ENCODE measurements at places on chromosomes 6 and 20. TPM values are rescaled to one million over a fixed set of nuclear protein-coding genes. Genes with fewer than 3 reads are reported as not detected.

Gene KIZ
- 41.4 TPM for polyA plus RNA-seq

- DNase-seq: no peak
These were observed 8.3 kb downstream of the FAM83D start for GRCh38 chr20:38934530-38934929.

GRCh38 chr6:71294121-71294523 is 5.5 kb downstream of the OGFRL1 start:
- no peak for DNase-seq

DNA sequence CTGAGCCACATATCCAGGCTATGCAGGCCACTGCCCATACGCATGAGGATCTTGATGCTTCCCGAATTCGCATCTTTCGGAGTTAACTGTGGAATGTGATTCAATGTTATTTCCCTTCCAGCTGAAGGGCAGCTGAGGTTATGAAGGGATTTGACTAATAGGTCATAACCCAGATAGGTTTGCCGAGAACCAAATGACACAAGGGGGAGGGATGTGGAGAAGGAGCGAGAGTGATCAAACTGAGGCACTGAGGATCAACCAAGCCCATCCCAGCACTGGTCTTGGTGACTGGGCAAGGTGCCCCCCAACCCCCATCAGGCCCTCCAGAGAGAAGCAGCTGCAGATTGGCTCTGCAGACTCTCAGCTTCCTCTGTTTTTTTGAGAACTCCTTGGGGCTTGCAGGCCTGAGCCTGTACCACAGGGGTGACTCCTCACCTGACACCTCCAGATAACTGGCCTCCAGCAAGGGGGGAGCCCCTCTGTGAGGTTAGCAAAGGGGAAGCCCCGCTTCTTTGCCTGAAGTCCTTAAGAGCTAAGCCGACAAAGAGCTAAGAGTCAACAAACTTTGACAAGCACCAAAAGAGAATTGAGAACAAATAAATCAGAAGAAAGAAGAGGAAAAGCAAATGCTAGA is 185.9 kb downstream of the PDE7B start:
- no peak for DNase-seq

- DNase-seq: no peak
These were observed 30.6 kb upstream of the LY86 start for GRCh38 chr6:6557886-6558285.

GRCh38 chr6:123716506-123716905 is 79.8 kb upstream of the TRDN start:
- no peak for DNase-seq

GRCh38 chr6:139145661-139146060 is 10.8 kb downstream of the HECA start:
- DNase-seq: no peak

GRCh38 chr20:20695250-20695816 is 17.1 kb downstream of the RALGAPA2 start:
- DNase-seq: no peak

Gene RIPPLY2
- polyA plus RNA-seq: 0.96 TPM

GRCh38 chr20:58713801-58714339 is 21.3 kb downstream of the NPEPL1 start:
- peak; percentile 10 for DNase-seq

- DNase-seq: no peak
These were observed 264.4 kb downstream of the COL12A1 start for GRCh38 chr6:74941424-74941823.

DNA sequence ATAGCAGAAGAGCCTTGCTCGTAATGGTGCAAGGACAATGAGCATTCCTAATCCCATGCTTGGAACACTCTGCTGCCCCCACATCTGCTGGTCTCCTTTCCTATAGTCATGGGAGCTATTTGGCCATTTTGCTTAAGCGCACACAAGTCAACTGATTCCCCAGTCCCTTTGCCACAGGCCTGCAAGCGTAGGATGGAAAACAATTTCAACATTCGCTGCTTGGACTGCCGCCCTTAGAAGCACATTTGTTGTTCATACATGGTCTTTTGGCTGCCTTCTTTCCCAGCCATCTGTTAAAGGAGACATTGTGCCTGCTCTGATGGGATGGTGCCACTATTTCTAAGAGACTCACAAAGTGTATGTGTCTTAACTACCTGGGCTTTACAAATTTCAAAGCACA is 96.9 kb downstream of the RFX6 start:
- DNase-seq: no peak

- DNase-seq: no peak
These were observed 82.2 kb upstream of the OPRM1 start for GRCh38 chr6:153956808-153957207.

DNA sequence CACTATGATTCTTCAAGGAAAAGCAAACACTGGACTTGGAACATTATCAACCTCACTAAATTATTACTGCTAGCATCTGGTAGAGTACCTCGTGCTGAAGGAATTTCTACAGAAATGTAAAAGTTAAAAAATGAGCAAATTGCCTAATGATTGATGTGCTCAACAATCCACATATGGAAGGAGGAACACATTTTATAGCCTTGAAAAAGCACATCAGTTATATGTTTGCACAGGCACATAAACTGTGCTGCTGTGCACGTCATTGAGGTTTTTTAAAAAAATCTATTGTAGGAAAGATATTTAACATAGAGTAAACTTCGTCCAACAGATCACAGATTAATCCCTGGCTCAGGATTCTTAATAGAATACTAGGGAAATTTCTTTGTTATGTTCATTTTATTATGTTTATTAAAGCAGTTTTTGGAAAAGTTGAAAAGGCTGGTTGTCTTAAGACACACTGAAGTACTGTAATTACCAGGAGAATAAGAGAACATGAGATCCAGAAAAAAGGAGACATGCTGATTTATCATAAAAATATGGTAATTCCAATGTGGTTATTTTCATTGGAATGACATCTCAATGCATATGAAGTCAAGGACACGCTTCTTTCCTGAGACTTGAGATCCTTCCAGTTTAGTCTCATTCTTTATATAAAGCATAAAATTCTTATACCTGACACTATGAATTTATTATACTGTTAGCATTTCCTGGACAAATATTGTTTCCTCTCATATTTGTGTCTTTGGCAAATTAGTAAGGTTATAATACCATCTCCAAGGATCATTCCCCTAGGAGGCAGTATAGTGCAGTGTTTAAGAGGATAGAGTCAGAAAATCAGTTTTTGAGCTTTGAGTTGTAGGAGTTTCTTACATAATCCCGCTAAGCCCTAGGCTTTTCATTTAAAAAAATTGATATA is 511.1 kb downstream of the TENT5A start:
- DNase-seq: no peak

DNA sequence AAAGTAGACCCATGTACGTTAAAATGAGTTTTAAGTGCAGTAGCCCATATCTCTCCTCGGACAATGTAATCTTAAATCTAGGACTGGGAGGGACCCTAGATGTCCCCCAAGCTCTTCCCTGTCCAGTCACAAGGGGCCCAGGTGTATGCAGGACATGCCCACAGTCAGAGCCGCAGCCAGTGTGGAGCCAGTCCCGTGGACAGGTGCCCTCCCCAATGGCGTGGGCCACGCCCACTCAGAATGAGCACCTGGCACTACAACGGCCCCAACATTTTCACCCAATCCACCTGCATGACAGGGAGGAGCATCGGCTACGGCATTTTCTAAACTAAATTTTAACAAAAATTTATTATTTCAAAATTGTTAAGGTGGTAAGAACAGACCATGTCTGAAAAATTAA is 53.2 kb downstream of the WDR27 start:
- DNase-seq: no peak

Gene SLC35F1
- 1.4 TPM for polyA plus RNA-seq

Gene CCN5
- polyA plus RNA-seq: 52.0 TPM

DNA sequence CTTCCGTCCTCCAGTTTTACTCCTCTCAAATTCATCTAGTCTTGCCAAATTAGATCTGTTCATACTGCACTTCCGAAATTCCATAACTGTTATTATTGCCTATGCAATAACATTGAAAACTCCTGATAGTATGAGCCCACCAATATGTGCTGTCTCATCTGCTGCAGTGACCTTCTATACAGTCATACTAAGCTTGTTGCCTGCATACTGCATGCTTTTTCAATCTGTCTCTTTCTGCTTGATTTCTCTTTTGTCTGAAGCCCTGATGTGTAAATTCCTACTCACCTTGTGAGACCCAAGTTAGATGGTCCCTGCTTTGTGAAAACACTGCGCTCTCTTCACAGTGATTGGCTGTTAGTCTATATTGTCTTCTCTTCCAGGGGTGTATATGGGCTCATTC is 1.1 kb downstream of the TBP start:
- DNase-seq: no peak

Gene TCF21
- polyA plus RNA-seq: 3.7 TPM

DNA sequence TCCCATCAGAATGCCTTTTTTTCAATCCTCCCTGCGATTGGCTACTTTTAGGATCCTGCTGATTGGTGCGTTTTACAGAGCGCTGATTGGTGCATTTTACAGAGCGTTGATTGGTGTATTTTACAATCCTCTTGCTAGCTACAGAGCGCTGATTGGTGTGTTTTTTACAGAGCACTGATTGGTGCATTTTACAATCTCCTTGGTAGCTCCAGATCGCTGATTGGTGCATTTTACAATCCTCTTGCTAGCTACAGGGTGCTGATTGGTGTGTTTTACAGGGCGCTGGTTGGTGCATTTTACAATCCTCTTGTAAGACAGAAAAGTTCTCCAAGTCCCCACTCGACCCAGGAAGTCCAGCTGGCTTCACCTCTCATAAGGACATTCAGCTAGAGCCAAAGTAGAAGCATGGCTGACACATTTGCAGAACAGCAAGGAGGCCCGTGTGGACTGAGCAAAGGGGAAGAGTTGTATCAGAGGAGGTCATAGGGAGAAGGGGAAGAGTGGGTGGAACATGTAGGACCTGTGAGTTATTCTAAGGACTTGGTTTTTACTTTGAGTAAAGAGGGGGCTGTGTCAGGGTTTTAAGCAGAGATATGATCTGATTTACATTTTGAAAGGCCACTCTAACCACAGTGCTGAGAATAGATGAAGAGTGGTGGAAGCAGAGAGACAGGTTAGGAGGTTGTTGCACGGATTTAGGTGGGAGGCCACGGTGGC is 2.6 kb downstream of the ALDH5A1 start:
- peak; percentile 15 for DNase-seq

GRCh38 chr6:29183594-29183993 is 12.9 kb downstream of the OR2J2 start:
- DNase-seq: no peak

Gene ARMC2
- 78.6 TPM for polyA plus RNA-seq

- DNase-seq: no peak
These were observed 91.2 kb upstream of the TMEM181 start for GRCh38 chr6:158468666-158469065.

- DNase-seq: peak; percentile 69
These were observed 401.6 kb upstream of the CITED2 start for GRCh38 chr6:139776041-139776440.

GRCh38 chr6:99270030-99270429 is 79.4 kb downstream of the FAXC start:
- no peak for DNase-seq

DNA sequence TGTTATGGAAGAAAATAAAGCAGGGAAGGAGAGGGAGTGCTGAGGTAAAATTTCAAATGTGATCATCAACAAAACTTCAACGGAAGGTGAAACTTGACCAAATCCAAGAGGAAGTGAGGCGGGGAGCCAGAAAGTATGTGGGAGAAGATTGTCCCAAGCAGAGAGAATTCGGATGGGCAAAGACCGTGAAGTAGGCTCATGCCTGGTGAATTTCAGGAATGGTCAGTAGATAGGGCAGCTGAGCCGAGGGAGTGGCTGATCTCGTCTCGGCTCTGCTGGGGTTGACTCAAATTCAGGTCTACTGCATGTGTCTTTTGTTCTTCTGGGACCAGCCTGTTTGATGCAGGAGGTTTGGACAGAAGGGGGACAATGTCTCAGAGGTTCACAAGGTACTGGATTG is 7.0 kb upstream of the CSNK2A1 start:
- DNase-seq: no peak

- DNase-seq: no peak
These were observed 8.7 kb downstream of the FNDC11 start for GRCh38 chr20:63562461-63563224.

DNA sequence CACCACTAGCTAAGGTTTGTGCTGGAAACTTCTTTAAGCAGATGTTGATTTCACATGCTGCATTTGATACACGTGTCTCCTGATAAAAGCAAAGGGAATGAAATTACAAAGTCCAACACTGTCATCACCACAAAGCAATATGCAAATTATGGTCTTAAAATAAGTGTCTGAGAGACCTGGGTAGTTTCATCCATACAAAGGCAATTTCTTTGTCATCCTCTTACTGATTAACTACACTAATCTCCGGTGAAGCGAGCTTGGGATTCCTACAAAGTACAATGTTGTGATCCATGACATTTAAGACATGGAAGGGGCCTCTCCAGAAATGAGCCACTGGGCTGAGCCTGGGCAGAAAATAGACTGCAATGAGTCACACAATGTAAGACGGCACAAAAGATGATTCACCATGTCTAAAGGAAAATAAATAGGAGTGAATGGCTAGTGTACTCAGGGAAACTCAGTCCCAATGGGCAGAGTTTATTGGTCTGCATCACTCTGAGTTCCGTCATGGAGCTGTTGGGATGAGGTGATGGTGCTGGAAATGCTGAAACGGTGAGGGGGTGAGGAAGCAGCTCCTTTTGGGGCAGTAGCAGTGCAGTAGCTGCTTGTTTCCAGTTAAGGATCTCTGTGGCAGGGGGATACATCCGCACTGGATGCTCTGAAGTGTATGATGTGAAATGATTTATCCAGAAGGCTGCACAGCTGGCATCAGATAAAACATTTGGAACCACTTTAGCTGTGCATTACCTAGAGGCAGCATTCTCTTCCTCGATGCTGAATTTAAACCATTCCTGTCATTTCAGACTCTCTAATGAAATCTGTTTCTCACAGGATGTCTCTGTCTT is 103.3 kb downstream of the IBTK start:
- no peak for DNase-seq

DNA sequence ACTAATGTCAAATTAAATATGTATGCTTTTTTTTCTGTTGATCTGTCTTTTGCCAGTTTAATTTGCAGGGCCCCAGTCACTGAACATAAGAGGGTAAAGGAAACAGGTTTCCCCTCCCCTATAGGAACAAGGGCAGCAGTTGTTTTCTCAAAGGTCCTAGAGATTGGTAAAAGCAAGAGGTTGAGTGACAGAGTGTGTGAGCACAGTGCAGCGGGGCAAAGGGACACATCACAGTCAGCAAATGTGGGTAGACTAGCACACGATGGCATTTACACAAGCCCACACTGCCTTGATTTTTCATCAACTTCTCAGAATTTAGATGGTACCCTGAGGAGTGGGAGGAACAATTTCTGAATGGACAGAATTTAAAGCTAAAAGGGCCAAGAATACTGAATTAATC is 138.7 kb upstream of the MYLIP start:
- no peak for DNase-seq

Gene ADGRF5
- 13.1 TPM for polyA plus RNA-seq

GRCh38 chr20:23928788-23929187 is 49.2 kb upstream of the CST5 start:
- peak; percentile 72 for DNase-seq

GRCh38 chr20:13941031-13941430 is 49.4 kb downstream of the SEL1L2 start:
- DNase-seq: no peak

GRCh38 chr6:41092421-41093140 is 19.8 kb downstream of the NFYA start:
- no peak for DNase-seq

- DNase-seq: no peak
These were observed 41.7 kb upstream of the ZNF831 start for GRCh38 chr20:59121714-59122565.

Gene OPN5
- polyA plus RNA-seq: 17.3 TPM

Gene MCHR2
- polyA plus RNA-seq: 0.83 TPM

Gene MCM3
- polyA plus RNA-seq: 41.1 TPM
